ENCODE measurements at places on chromosomes 16 and 17.

- DNase-seq = peak; percentile 40
Observed at GRCh38 chr17:18318117-18318516, 3.0 kb downstream of the SMCR8 start.

- DNase-seq = no peak
Observed at GRCh38 chr16:56849690-56850680, 15.0 kb upstream of the SLC12A3 start.

GRCh38 chr16:22321340-22322001 lies 24.3 kb downstream of the POLR3E start:
- peak; percentile 59 for DNase-seq

DNA sequence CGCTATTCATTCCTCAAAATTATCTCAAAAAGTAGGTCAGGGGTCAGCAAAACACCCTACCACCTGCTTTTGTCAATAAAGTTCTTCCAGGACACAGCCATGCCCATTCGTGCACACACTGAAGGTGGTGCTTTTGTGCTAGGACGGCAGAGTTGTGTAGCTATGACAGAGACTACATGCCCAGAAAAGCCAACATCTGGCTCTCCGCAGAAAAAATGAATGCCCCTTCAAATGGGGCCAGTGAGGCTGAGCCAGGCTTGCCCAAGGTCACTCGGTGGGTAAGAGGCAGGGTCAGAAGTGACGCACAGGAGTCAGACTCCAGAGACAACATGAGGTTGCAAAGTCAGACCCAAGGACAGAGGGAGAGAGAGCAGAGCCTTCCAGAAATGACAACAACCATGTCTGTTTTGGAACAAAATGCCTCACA lies 200.1 kb downstream of the XYLT1 start:
- DNase-seq = no peak

- no peak for DNase-seq
Observed at GRCh38 chr17:14460516-14461226, 159.8 kb downstream of the HS3ST3B1 start.

- no peak for DNase-seq
Observed at GRCh38 chr16:31083081-31083480, 5.7 kb downstream of the PRSS53 start.

- no peak for DNase-seq
Observed at GRCh38 chr17:5680766-5681165, 96.5 kb upstream of the NLRP1 start.

DNA sequence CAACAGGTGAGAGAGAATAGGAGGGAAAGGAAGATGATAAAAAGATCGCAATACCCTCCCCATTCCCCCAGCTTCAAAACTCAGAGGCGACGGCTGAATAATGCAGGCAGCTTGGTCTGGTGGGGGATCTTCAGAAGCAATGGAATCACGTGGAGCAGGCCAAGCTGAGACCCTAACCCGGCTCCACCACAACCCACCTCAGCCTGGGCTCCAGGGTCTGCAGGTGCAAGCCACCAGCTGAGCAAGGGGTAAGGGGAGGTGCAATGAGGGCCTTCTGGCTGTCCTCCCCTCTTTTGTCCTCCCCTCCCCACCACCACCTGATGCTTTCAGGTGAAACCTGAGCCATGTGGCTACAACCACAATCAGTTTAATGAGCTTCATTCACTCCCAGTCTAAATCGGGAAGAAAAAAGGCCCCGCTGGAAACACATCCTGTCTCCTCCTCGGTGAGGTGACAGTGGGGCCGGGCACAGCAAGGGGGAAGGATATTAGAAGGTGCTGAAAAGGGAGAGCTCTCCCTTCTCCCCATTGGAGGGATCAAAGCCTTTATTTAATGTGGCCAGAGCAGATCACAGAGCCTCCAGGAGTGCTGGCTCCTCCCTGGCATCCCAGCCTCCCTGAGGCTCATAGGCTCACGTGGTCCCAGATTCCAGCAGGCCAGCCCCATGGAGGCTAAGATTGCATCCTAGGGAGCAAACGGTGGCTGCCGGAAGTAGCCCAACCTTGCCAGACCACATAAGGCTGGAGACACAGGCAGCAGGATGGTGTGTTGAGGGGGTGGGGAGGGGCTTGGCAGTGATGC lies 261.0 kb downstream of the SOX9 start:
- DNase-seq = no peak

DNA sequence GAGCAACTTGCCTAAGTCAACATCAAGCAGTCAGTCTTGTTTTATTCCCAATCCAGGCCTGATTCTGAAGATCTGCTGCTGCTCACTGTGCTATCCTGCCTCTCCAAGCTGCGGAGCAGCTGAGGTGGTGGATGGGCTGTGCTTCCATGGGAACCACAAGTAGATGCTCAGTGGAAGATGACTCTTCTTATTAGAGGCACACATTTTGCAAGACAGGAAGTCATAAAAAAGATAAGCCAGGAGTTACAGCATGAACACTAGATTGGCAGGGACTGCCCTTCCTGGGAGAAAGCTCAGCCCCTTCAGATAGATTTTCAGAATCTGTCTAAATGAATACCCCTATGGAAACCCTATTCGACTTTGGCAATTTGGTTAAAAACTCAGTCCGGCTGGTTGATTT lies 143.1 kb downstream of the SHISA6 start:
- no peak for DNase-seq

DNA sequence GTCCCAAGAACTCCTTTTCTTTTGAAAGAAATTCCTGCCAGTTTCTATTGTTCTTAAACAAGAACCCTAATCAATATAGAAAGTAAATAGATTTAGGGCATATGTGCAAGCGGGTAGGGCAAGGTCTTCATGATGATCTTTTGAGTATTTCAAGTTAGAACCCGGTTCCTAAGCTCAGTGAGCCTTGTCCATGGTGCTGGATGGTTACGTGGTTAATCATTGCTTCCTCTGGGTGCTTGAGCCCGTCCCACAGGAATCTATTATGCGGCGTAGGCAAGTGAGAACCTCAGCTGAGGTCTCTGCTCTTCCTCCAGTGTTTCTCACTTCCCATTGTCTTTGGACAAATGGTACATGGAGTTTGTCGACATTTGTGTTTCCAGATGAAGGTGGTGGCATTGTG lies 580.8 kb upstream of the EEF2KMT start:
- no peak for DNase-seq

DNA sequence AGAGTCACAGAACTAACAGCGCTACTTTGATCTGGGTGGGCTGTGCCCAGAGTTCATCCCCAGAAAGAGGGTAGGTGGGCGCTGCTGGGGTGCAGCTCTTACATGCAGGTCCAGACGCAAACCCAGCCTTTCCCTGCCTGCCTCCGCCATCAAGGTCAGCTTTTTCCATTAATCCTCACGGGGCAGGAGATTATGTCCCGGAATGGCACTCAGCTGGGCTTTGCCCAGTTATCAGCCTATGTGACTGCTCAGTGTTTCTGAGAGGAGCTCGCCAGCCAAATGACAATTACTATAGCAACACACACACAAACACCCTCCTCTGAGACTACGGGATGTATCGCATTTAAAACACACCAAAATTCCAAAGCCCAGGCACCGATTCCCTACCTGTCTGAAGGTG lies 20.1 kb downstream of the GLYR1 start:
- no peak for DNase-seq

DNA sequence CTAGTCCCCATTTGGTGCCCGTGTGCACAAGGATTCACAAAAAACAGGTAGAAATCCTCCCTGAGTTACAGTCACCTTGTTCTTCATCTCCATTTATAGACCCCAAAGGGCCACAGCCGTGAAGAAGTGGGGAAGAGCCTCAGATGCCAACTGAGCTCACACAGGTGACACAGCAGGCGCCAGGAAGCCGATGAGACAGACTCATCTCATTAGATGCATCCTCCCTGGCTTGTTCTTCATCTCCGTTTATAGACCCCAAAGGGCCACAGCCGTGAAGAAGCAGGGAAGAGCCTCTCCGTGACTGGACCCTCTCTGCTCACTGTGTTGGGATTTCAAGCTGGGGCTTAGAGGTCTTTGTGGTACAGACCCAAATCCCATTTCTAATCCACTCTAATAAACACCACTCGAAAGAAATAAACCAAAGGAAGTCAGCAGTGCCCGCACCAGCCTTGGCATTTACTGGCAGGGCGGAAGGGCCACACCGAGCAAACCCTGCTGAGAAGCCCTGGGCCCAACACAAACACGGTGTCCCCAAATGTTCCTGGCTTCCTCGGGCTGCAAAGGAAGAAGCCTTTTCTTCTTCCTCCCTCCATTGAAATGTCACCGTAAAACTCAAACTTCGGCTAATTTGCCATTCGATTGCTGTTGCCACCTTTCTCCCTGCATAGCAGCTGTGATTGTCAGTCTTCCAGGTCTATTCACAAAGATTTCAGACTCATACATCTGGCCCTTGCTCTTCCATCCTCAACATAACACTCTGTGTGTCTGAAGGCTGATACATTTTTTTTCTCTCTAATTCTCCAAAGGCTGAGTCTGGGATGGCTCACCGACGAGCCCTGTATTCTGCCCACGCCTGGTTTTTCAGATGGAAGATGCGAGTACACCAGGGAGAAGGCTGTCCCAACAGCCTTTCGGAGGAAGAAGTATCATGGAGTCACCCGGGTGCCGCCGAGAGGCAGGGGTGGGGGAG lies 44.9 kb upstream of the DOC2B start:
- no peak for DNase-seq

DNA sequence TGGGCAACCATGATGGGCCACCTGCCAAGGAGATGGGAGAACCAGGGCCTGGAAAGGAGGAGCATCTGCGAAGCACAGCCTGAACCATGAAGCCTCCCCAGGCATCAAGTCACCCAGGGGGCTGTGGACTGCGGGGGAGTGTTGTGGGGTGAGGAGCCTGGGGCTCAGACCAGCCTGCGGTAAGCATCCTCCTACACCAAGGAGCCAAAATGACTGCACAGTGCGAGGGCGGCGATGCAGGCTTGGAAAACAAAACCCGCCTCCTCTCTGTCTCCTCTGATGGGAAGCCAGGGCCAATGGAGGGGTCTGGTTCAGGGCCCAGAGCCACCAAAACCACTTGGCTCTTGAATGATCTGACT lies 18.1 kb upstream of the MAF start:
- no peak for DNase-seq

- no peak for DNase-seq
Observed at GRCh38 chr17:31917065-31917529, 15.6 kb upstream of the UTP6 start.

GRCh38 chr17:49553676-49554335 lies 21.9 kb upstream of the NXPH3 start:
- no peak for DNase-seq

DNA sequence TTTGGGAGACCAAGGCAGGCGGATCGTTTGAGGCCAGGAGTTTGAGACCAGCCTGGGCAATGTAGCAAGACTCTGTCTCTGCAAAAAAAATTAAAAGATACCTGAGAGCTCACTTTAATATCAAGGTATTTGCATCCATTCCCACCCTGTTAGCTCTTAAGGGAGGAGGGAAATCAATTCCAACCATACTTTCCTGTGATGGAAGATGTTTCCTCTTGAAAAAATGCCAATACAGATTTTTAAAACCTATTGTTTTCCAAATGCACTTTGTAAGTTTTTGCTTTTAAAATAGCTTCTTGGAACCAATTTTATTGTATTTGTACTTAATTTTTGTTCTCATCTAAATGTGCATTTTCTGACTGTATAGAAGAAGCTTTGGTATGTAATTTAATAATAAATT lies 49.2 kb downstream of the GOSR1 start:
- no peak for DNase-seq

DNA sequence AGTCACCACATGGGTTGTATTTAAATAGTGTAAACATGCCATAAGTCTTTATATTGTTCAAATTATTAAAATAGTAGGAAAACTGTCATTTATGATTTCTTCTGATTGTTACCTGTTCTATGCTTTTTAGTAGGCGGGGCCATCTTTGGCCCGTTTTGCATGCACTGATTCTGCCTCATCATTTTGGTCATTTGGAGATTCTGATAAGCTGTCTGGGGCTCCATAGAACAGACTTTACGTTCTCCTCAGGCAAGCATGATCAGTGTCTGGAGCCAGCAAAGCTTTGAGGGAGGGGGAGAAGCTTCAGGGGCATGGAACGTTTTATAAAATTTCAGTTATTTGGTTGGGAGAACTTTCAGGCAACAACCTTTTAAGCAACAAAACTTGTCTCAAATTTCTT lies 8.8 kb downstream of the NDEL1 start:
- DNase-seq = no peak

DNA sequence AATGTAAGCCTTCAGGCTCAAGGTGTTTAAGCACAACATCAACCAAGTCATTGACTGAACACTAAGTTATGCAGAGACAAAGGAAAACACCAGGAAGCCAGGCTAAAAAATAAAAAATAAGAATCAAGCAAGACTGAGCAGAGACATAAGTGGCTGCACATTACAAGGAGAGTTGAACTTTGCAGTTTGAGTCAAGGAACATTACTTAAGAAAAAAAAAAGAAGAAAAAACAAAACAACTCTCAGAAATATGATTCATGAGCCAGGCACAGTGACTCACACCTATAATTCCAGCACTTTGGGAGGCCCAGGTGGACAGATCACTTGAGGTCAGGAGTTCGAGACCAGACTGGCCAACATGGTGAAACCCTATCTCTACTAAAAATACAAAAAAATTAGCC lies 168.1 kb downstream of the C16orf95 start:
- DNase-seq = no peak

All from CD14-positive monocyte (primary cell).